ENCODE measurements at places on chromosomes 7 and 10.

- DNase-seq: no peak
Measured at GRCh38 chr7:25545124-25546008, 317.1 kb upstream of the NPVF start.

- no peak for DNase-seq
Measured at GRCh38 chr7:115649429-115649828, 381.1 kb downstream of the TFEC start.

GRCh38 chr7:105020926-105021325 is 6.9 kb downstream of the KMT2E start:
- DNase-seq: no peak

GRCh38 chr7:22717760-22718159 is 9.2 kb upstream of the IL6 start:
- DNase-seq: no peak

DNA sequence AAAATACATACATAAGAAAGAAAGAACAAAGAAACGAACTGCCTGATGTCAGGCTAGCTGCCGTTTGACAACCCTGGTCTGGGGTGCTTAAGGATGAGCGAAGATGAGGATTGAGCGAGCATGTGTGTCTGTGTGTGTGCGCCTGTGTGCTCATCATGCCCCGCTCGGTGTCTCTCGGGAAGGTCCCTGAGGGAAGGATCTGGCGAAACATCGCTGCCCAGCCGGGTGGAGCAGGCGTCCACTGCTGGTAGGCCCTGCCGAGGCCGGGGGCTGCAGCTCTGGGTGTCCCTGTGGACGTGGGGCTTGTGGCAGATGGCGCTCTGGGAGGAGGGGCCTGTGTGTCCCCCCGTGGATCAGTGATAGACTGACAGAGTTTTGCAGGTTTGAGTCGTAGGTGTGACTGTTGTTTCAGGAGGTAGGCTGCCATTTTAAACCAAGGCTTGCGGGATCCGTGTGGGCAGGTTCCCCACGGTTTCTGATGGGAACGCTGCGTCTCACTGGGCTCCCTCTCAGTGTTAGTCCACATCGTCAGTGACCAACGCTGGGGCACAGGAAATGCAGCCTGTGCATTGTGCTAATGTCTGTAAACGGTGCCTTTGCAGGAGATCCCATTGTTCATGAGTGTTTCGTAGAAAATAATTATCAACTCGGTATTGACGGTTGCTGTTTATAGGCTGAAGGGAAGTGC is 5.9 kb upstream of the SUN1 start:
- DNase-seq: no peak

GRCh38 chr7:126727930-126728391 is 524.8 kb downstream of the GRM8 start:
- DNase-seq: no peak

- no peak for DNase-seq
Measured at GRCh38 chr10:121527690-121528089, 70.6 kb downstream of the FGFR2 start.

DNA sequence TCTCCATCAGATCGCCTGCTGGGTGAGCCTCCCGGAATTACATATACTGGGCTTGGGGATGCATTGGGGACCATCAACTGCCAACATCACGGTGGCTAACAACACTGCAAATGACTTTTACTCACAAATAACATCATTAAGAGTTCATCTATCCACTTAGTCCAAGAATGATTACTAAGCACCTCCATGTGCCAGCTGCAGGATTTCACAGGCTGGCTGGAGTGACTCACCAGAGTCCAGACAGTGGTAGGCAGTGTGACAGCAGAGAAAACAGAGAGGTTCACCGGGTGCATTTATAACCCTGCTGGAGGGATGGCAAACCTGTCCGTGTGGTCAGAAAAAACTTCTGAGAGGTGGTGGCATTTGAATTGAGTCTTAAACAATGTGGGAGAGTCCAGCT is 3.2 kb upstream of the IGFBP3 start:
- DNase-seq: no peak

GRCh38 chr10:123556049-123556448 is 110.1 kb upstream of the GPR26 start:
- DNase-seq: no peak
